HFFc6 (cell line): ENCODE measurements at places on chromosomes 12 and 14.
A peak's percentile ranks its signal among the peaks of the same experiment; 100 is the strongest.

GRCh38 chr14:99535448-99535847 lies 54.2 kb downstream of the CCNK start:
- no peak for DNase-seq

GRCh38 chr14:100137173-100137572 lies 22.3 kb downstream of the DEGS2 start:
- no peak for DNase-seq

- DNase-seq, result no peak
Measured at GRCh38 chr12:27260746-27261145, 16.7 kb downstream of the STK38L start.

GRCh38 chr12:14678547-14679150 lies 17.8 kb downstream of the GUCY2C start:
- no peak for DNase-seq

- DNase-seq, result no peak
Measured at GRCh38 chr14:66240105-66240504, 246.1 kb upstream of the CCDC196 start.

GRCh38 chr12:123120452-123121166 lies 30.3 kb downstream of the PITPNM2 start:
- no peak for DNase-seq

DNA sequence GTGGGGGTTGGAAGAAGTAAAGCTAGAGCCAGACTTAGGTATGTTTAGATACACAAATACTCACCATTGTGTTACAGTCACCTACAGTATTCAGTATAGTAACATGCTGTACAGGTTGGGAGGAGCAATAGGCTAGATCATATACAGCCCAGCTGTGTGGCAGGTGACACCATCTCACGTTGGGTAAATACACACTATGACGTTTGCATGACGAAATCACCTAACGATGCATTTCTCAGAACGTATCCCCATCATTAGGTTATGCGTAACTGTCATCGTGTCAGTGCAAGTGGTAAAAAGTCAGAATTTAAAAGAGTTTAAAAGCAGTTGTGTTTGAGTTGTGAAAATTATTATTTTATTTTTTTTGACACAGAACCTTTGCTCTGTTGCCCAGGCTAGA lies 167.1 kb downstream of the APAF1 start:
- DNase-seq, result no peak

GRCh38 chr12:132044661-132045412 lies 95.1 kb downstream of the EP400 start:
- DNase-seq, result no peak

DNA sequence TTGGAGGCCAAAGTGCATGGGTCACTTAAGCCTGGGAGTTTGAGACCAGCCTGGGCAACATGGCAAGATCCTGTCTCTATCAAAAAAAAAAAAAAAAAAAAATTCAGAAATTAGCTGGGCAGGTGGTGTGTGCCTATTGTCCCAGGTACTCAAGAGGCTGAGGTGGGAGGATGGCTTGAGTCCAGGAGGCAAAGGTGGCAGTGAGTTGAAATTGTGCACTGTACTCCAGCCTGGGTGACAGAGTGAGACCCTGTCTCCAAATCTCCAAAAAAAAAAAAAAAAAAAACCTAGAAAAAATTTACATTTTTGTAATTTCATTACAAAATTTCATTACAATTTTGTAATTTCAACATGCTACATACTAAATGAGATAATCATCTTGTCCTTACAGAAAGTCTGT lies 42.7 kb downstream of the SYNE2 start:
- DNase-seq, result no peak

DNA sequence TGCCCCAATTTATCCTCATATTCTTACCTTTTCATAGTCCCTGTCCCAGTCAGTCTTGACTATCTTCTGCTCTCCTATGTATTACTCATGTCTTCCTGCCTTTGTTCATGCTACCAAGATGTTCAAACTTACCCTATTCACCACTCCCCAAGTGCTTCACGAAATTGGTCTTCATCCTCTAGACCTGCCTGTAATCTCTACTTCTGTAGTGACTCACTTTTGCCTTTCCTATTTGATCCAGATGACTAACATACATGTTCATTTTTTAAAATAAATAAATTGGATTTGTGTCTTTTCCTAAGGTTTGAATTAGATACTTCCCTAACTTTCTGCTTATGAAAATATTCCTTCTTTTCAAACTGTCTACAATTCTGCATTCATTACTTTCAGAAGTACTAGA lies 107.7 kb upstream of the PPM1H start:
- peak; percentile 17 for DNase-seq
